ENCODE measurements at places on chromosomes 4 and X.
A peak's percentile ranks its signal among the peaks of the same experiment; 100 is the strongest.

DNA sequence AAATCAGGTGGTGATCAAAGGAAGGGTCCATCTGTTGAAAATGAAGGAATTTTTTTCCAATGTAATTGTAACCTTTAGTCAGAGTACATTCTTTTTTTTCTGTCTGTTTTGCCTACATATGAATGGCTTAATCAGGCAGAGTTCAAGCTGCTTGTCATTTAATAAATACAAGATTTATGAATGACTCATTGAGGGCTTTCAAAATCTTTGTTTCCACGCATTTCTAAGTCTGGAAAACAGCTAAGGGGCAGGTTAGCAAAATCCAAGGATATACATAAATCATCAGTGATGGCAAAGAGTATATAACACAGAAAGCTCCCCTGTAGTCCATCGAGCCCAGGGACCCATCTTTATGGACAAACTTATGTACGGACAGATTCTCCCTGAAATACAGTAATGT is 1.8 kb downstream of the CA5B start:
- no peaks in the 10 kb centered on the region for H3K27me3 ChIP-seq
- peaks cover 5% of the 10 kb centered on the region for H3K4me1 ChIP-seq
- no peak overlapping the region for H3K27ac ChIP-seq
- H3K36me3 ChIP-seq = no peaks in the 10 kb centered on the region
- DNase-seq = peak; percentile 16
- no peak overlapping the region for H3K4me3 ChIP-seq

DNA sequence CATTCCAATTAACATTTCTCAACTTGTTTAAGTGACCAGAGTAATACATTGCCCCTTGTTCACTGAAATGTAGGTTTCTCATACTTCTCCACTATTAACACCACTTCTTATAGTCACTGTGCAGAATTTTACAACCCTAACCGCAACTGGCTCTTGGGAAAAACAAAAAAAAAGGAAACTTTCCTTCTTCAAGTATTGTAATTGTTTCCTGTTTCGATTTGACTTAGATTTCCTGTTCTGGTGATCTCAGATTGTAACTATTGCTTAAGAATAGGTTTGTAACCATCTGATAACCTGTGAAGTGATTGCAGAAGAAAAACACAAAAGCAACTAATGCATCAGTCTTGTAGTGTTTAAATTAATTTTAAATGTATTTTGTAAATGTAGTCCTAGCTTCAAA is 594.7 kb upstream of the GALNT7 start:
- no peak overlapping the region for H3K4me3 ChIP-seq
- H3K4me1 ChIP-seq = no peaks in the 10 kb centered on the region
- DNase-seq = no peak
- no peaks in the 10 kb centered on the region for H3K36me3 ChIP-seq
- no peak overlapping the region for H3K27ac ChIP-seq

- no peak for DNase-seq
- no peak overlapping the region for H3K27ac ChIP-seq
Measured at GRCh38 chr4:188658958-188659522, 519.8 kb downstream of the TRIML1 start.

GRCh38 chr4:79964400-79965211 is 108.4 kb downstream of the ANTXR2 start:
- peaks cover 11% of the 10 kb centered on the region for H3K36me3 ChIP-seq
- no peaks in the 10 kb centered on the region for H3K27me3 ChIP-seq
- no peaks in the 10 kb centered on the region for H3K4me1 ChIP-seq
- H3K27ac ChIP-seq = no peak overlapping the region

DNA sequence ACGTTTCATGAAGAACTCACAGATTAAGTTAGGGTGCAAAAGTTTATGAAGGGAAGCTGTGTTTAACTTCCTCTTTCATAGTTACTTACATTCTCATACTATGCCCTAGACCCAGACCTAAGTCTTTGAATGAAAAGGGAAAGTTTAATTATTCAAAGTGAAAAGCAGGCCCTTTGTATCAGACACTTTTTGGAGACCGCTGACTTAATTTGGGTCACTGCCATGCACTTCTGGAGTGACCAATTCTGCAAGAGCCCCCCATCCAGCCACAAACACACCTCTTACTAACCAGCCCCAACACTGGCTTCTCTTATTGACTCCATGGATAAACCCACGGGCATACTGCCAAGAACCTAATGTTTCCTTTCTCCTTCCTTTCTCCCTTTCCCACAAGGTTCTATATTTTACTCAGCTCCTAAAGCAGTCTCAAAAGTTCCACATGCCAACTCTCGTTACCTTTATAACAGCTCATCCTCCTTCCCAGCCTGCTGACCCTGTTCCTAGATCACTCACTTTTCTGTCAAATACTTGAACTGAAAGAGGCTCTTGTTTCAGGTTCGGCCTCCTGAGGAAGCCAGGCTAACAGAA is 34.5 kb downstream of the ABCE1 start:
- no peak overlapping the region for H3K4me3 ChIP-seq
- peaks cover 5% of the 10 kb centered on the region for H3K36me3 ChIP-seq
- H3K27ac ChIP-seq = no peak overlapping the region

GRCh38 chrX:106862972-106863688 is 40.0 kb downstream of the RIPPLY1 start:
- peak; percentile 2 for DNase-seq
- no peaks in the 10 kb centered on the region for H3K36me3 ChIP-seq
- H3K27ac ChIP-seq = no peak overlapping the region

- no peak overlapping the region for H3K27ac ChIP-seq
- H3K36me3 ChIP-seq = no peaks in the 10 kb centered on the region
- no peaks in the 10 kb centered on the region for H3K27me3 ChIP-seq
- DNase-seq = no peak
- 0 out of 2 replicates have a peak, but pooled peaks cover 2% of the 10 kb centered on the region for H3K4me1 ChIP-seq
Measured at GRCh38 chr4:158134222-158134621, 38.6 kb downstream of the GASK1B start.

DNA sequence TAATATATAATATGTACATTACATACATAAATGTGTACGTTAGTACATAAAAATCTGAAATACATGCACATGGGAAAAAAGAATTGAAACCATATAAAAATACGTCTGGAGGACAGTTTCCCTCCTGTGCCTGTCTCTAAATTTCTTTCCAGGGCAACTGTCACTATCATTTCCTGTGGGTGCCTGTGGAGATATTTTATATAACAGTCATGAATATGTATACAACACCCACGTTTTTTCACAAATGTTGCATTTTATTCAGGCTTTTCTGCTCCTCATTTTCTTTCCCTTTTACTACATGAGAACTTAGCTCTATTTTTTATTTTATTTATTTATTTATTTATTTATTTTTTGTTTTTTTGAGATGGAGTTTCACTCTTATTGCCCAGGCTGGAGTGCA is 24.2 kb upstream of the GRPEL1 start:
- H3K27ac ChIP-seq = no peak overlapping the region
- H3K36me3 ChIP-seq = no peaks in the 10 kb centered on the region
- peaks cover 44% of the 10 kb centered on the region for H3K27me3 ChIP-seq
- H3K4me1 ChIP-seq = no peaks in the 10 kb centered on the region
- no peak for DNase-seq

DNA sequence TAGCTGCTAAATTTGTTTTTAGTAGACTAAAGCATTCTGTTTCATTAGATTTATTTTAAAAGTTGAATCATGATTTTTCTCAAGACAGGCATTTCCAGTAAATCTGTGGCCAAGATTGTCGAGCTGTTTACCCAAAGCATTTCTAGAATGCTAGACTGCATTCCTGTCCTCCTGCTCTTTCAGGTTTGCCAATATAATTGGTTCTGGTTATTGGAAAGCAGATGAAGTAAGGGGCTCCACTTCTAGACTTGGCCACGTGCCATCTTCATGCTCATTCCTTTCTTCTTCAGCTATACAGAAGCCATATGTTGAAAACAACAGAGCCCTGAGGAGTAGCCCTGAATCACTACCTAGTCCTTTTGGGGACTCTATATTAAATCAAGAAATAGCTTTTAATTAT is 62.5 kb downstream of the PGRMC2 start:
- H3K36me3 ChIP-seq = no peaks in the 10 kb centered on the region
- peak; percentile 82 for DNase-seq
- peaks cover 25% of the 10 kb centered on the region for H3K4me1 ChIP-seq
